ENCODE measurements at places on chromosomes 1 and 21.

DNA sequence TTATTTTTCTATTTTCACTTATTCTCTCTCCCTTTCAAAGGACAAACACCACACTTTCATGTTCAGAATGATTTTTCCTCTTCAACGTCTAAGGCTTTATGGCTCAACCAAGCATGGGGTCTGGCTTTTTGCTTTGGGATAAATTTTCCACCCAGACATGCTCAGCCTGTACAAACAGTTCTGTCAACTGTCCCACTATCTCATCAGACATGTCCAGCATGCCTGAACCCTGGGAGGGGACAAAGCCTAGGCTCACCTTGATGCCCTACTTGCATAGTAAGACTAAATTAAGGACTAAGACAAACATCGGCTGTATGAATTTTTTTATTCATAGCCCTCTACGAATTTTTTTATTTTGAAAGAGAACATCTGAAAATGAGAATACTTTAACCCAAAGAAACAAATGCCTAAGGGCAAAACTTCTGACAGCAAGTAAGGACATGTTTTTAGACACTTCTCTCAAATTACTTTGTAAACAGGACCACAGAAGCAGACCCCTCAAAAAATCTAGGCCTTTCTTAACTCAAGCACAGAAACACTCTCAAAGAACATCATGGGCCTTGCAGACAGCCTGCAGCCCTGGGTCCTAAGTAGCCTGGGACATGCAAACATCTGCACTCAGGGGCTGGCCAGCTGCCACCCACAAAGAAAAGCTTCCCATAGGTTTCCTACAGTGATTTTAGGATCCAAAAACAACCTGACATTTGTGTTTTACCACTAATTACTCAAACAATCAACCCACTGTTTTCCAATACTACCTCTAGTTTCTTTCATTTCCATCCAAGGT lies 72.3 kb upstream of the PALMD start:
- peak; percentile 12 for DNase-seq

- DNase-seq = peak; percentile 74
Measured at GRCh38 chr1:218711884-218712674, 366.9 kb downstream of the TGFB2 start.

DNA sequence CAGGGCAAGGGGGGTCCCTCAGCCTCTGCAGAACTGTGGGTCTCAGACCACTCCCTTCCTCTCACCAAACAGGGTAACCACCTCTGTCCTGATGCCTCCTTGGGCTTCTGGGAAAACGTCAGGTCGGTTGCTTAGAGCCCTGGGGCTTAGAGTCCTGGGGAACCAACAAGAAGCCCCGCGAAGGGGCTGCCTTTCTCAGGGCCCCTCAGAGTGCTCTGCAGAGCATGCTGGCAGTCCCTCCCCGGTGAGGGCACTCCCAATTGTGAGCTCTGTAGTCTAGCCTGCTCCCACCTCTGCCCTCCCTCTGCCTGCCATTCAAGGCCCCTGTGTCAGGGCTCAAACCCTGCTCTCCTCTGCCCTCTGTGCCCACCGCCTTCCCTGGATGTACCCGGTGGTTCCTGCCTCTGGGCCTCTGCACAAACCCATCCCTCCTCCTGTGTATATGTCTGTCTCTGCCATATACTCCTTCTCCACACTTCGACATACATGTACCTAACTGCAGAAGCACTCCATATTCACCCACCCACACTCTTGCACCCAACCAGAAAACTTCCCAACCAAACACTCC lies 92.3 kb downstream of the DMRTB1 start:
- no peak for DNase-seq

- DNase-seq = no peak
Measured at GRCh38 chr1:27491748-27492700, 2.1 kb upstream of the WASF2 start.

- no peak for DNase-seq
Measured at GRCh38 chr1:87111659-87112371, 197.4 kb downstream of the HS2ST1 start.

- DNase-seq = no peak
Measured at GRCh38 chr21:27550287-27550686, 583.4 kb upstream of the ADAMTS5 start.

- DNase-seq = peak; percentile 43
Measured at GRCh38 chr1:46948629-46949416, 7.5 kb upstream of the CYP4A11 start.

- DNase-seq = no peak
Measured at GRCh38 chr1:188584119-188584518, 1755.4 kb downstream of the PLA2G4A start.

- no peak for DNase-seq
Measured at GRCh38 chr1:213345621-213346020, 294.6 kb downstream of the RPS6KC1 start.

- DNase-seq = peak; percentile 59
Measured at GRCh38 chr1:214467078-214467585, 84.3 kb downstream of the PTPN14 start.

- peak; percentile 49 for DNase-seq
Measured at GRCh38 chr1:203186446-203187303, at the start of gene CHI3L1. CHI3L1 (minus strand) TSS chr1:203186704; CDS start chr1:203186623, 81 bp downstream.

DNA sequence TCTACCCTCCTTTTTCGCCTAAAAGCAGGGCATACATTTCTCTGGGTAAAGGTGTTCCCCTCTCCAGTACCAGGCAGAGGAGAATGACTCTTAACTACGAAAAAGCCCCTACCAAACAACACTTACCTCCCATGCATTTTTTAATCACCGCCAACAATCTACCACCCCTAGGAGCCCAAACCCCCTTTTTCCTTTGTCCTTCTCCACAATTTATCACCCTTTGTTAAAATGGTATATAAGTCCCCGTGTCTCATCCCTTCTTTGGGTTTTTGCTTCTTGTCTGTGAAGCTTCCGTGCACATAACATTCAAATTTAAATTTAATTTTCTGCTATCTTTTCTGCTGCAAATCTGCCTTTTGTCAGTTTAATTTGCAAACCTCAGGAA lies 27.6 kb upstream of the COL18A1 start:
- no peak for DNase-seq

GRCh38 chr21:37165586-37165985 lies 92.5 kb downstream of the TTC3 start:
- DNase-seq = no peak

GRCh38 chr1:93448292-93448982 lies 519 bp downstream of the FNBP1L start:
- peak; percentile 25 for DNase-seq

DNA sequence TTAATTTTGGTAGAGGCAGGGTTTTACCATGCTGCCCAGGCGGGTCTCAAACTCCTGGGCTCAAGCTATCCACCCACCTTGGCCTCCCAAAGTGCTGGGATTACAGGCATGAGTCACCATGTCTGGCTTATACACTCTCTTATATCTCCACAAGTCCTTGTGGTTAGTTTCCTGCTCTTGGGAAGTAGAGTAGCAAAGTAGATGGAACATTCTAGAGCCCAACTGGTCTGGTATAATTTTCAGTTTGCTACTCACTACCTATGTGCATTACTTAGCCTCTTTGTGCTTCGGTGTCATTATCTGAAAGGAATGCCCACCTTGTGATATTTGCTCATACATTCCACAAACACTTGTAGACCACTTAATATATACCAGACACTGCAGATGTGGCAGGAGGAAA lies 96.6 kb upstream of the IPO9 start:
- DNase-seq = no peak

DNA sequence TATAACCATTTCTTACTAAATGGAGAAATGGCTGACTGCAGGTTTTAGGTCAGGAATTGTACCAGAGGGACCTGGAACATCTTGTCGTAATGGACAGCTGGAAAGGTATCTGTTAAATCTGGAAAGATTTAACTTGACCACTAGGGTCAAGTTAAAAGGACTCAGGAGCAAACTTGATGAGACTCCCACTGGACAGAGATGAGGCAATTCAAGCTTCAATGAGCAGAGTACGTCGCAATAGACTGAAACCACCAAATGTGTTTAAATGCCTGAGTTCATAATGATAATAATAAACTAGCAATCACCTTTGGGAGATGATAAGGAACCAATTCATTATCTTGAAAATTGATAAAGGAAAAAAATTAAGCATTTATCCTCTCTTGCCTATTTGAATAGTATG lies 8.7 kb downstream of the IFNLR1 start:
- no peak for DNase-seq

DNA sequence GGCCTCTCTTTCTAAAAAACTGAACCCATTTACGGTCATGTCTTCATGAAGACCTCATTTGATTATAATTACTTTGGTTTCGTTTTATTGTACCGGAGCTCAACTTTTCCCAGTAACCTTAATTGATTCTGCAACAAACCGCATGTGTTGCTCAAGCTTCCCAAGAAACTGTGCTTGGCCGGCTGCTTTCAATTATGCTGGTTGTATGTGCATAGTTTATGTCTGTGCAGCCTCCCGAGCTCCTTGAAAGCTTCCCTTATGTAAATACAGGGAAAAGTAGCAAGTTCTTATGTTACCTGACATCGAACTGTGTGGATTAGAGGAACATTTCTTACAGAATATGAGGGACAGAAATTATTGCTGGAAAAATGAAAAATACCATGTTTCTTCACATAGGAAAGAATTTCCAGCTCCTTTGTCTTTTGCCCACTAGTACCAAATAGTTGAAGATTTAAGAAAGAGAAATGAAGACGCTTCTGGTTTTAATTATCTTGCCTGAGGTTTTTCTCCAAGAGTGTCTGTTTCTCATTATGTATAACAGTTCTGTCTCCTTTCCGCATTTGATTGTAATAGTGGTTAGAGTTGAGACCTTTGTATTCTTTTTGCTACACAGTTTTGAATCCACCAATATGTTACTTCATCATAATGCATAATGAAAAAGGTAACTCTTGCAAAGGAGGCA lies 2.1 kb downstream of the VCAM1 start:
- peak; percentile 31 for DNase-seq

- no peak for DNase-seq
Measured at GRCh38 chr1:171953835-171954234, 112.5 kb downstream of the DNM3 start.

- no peak for DNase-seq
Measured at GRCh38 chr1:200262326-200262965, 147.4 kb downstream of the ZNF281 start.

DNA sequence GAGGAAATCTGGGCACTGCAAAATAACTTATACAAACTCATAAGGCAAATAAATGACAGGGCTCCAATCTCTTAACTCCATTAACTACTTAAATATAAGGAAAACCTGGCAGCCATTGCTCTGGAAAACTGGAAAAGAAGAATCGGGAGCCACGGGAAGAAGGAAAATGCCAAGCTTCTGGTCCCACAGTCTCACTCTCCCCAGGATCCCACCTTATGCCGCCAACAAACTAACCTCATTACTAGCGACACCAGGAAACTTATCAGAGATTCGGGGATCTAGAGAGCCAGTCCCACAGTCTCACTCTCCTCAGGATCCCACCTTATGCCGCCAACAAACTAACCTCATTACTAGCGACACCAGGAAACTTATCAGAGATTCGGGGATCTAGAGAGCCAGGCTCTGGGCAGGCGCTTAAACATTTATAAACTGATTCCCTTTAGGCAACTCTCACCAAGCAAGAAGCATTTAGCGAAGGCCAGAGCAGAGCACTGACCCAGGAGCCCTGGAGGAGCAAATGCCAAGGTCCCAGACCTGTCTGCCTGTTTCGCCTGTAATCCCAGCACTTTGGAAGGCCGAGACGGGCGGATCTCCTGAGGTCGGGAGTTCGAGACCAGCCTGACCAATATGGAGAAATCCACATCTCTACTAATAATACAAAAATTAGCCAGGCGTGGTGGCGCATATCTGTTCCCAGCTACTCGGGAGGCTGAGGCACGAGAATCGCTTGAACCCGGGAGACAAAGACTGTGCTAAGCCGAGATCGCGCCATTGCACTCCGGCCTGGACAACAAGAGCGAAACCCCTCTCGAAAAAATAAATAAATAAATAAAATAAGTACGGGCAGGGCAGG lies 720 bp downstream of the PSMB2 start:
- DNase-seq = no peak

- no peak for DNase-seq
Measured at GRCh38 chr1:230464671-230465070, 38.5 kb upstream of the PGBD5 start.

DNA sequence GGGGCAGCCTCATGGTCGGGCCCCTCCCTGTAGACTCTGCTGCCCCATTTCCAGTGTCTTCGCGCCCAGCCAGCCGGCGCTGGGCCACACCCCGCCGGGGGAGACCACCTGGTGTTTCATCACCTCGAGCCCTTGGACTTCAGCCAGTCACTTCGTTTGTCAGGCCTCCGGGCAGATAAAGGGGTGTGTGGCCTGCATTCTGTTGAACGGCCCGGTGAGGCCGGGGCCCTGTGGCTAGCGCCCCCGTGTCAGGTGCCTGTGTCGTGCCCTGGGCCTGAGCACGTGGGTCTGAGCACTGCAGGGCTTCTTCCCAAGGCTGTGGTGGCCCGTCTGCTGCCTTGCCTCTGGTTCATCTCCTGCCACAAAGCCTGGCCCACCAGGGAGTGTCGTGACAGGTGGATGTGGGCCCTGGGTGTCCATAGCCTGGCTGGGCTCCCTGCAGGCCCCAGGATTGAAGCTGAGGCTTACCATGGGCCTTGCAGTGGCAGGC lies 65.2 kb upstream of the DIP2A start:
- no peak for DNase-seq

DNA sequence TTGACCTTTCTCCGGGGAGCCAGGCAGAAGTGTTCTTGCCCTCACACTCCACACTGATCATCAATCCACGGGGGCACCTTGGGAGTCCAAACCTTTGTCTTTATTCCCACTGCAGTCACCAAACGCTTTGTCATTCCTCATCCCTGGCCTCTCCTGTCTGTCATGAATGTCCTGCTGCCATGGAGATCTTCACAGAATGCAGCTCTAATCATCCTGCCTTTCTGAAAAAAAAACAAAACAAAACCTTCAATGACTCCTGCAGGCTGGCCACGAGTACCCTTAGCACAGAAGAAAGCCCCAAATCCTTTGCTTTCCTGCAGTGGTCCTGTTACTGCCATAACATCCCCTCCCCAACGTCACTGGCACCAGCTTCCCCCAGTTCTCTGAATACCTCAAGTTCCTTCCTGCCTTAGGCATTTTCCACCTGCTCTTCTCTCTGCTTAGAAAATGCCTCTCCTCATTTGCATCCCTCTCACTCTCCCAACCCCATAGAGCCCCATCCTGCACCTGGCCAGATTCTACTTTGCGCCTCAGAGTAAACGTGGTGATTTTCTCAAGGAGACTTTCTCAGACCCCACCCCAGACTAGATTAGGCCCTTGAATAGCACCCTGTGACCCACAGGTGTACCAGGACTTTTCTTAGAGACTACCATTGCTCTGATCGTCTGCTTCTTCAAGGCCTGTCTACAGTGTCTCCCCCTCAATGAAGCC lies 131.2 kb downstream of the AK5 start:
- DNase-seq = no peak

Data from epithelial cell of esophagus (primary cell).